Left ventricle myocardium inferior (tissue), 1 donor: ENCODE measurements at places on chromosomes 16 and 17.

GRCh38 chr17:61409301-61410112 lies 9.9 kb downstream of the TBX2 start:
- no peak for DNase-seq

GRCh38 chr17:48297825-48298224 lies 132.2 kb downstream of the SKAP1 start:
- DNase-seq = no peak

- no peak for DNase-seq
Measured at GRCh38 chr17:32192379-32192778, 50.1 kb downstream of the RHOT1 start.

DNA sequence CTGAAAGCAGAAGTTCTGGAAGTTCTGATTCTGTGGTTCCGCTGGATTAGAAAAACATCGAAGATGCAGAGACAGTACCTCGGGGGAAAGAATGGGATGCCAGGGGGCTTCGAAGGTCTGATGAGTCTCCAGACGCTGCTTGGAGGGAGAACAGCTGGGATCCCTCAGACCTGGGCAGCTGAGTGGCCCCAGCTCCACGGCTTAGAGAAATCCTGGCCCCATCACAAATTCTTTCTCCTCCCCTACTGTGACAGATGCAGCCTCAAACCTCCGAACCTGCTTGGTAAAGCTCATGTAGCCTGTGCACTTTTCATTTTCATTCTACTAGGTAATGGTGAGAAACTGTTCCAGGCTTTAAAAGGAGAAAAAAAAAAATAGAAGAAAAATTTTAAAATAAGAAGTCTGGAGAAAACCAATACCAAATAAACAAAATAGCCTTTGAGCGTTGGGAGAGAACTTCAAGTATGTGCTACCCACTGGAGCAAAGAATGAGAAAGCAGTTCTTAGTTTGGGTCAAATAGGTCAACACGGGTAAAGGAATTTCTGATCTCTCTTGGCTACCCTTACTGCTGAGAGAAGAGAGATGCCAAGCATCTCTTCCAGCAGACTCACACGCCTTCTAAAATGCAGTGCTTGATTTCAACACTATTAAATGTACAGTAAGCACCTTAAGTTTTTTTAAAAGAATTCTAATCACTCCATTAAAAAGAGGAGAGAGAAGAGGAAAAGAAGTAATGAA lies 19.9 kb downstream of the MAF start:
- no peak for DNase-seq

GRCh38 chr17:79674506-79675412 lies 56.0 kb upstream of the ENPP7 start:
- peak; percentile 5 for DNase-seq

GRCh38 chr16:1089439-1089821 lies 6.6 kb downstream of the C1QTNF8 start:
- peak; percentile 59 for DNase-seq

DNA sequence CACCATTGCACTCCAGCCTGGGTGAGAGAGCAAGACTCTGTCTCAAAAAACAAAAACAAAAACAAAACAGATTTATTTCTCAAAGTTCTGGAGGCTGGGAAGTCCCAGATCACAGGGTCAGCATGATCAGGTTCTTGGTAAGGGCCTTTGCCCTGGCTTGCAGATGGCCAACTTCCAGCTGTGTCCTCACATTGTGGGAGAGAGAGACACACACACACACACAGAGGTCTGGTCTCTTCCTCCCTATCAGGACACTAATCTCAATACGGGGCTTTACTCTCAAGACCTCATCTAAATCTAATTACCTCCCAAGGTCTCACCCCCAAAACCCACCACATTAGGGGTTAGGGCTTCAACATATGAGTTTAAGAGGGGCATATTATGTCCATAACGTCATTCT lies 26.4 kb upstream of the TAOK1 start:
- DNase-seq = no peak

DNA sequence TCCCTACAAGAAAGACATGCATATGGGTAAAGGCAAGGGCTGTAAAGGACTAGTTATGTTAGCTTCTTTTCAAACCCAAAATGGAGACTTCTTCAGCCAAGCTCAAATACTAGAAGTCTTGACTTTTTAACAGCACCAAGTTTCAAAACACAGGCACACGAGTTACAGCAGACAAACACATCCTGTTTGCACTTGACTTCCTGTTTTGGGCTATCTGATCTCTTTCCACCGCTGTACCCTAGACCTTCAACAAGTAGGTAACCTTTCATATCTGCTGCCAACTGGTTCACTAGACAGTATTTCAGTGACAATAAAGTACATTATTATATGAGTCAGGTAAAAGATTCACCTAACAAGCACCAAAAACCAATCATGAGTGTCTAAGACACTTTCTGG lies 12.3 kb downstream of the RFFL start:
- no peak for DNase-seq

DNA sequence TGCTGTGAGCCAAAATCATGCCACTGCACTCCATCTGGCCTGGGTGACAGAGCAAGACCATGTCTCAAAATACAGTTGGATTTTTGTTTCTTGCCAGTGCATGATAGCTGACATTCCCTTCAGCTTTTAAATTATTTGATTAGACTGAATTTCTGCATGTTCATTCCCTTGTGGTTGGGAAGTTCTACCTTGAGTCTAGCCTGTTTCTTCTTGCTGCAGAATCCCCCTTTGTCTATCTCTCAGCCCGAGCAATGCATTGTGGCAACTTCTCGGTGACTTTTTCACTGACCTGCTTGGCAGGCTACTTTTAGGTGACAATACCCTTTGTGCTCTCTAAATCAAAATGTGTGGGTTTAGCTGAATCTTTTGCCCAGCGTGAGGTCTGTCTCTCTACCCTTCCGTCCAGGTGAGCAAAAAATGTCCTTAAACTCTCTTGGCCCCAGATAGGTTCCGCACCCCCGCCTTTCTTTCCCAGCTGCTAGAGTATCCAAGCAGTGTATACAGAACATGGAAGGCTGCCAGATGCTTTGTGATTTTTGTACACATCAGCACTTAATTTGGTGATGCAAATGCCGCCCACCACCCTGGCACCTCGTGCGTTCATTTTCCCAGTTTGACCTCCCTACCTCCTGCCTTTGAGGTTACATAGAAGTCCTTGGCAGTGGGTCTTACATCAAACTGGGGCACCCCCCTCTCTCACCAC lies 130.2 kb downstream of the ABCC6 start:
- no peak for DNase-seq

GRCh38 chr16:12026741-12027490 lies 50.4 kb downstream of the SNX29 start:
- no peak for DNase-seq

DNA sequence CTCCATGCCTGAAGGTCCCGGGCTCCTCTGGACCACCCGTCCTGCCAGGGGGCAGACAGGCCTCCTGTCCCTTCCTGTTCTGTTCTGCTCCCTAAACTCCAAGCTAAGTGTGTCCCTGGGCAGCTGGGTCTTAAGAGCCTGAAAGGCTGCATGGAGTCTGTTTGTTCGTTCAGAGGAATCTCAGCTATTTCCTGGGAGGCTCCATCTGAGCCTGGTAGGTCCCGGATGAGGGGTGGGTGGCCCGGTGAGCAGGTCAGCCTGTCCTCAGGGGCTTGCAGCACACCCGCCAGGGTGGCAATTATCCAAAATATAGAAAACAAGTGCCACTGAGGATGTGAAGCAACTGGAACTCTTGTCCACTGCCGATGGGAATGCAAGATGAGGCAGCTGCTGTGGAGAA lies 12.6 kb downstream of the ACTG1 start:
- DNase-seq = no peak

- no peak for DNase-seq
Measured at GRCh38 chr16:7017006-7017662, 315.5 kb upstream of the RBFOX1 start.

- no peak for DNase-seq
Measured at GRCh38 chr17:21029036-21029435, 13.8 kb downstream of the USP22 start.

- no peak for DNase-seq
Measured at GRCh38 chr16:66913081-66913480, 5.6 kb downstream of the CDH16 start.

- peak; percentile 49 for DNase-seq
Measured at GRCh38 chr16:89383095-89384003, 107.0 kb downstream of the ANKRD11 start.

- no peak for DNase-seq
Measured at GRCh38 chr17:45719335-45720071, 64.6 kb upstream of the CRHR1 start.

- DNase-seq = no peak
Measured at GRCh38 chr16:66984892-66985311, 3.5 kb upstream of the CES4A start.

DNA sequence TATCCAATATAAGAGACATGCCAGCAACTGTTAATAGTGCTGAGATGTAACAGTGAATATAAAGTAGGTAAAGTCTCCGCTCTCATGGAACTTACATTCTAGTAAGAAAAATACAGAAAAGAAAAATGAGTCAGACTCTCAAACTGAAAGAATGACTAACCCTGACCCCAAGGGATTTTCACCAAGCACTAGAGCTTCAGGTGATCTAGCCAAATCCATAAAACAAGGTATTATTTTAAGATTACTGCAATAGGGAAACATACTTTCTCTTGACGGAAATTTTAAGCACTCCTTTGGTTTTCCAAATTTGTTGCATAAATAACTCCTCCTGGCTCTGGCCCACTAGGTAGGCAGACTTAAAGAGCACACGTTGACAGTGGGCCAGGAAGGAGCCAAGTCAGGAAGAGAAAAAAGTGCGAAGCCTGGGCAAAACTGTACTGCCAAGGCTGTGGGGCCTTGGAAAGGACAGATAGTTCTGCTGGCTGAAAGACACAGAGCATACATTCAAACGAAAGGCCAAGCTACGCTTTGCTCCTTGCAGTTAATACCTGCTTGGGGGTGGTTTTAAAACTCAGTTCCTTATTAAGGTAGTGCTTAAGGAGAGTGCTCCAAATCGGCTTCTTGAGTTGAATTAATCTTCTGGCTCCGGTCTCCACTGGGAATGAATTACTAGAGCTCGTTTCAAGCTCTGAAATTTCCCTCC lies 1.4 kb downstream of the GOT2 start:
- DNase-seq = no peak

DNA sequence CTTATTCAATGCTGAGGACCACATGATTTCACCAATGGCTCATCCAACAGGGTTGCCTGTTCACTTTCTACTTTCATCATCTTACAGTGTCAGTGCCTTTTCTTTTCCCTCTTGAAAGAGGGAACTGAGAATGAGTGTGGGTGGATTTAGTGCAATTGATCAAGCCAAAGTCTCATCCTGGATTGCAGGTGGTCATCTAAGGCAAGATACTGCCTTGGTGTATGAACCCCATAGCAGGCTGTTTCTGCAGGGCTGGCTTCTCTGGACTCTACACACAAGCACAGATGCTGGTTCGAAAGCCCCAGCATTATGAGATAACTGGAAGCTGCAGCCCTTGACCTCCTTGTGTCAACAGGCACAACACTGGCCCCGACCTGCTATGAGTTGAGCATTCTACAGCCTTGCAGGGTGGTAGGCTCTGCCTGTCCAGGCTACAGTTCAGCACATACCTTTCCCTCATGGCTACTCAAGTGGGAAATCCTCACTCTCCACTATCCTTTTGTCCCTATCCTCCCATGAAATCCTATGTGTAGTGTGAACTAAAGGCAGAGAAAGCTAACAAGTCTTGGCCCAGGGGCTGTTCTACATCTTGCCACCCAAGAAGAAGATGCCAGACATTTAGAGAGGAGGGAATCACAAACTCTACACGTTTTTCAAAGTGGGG lies 358.7 kb downstream of the SLC39A11 start:
- no peak for DNase-seq

DNA sequence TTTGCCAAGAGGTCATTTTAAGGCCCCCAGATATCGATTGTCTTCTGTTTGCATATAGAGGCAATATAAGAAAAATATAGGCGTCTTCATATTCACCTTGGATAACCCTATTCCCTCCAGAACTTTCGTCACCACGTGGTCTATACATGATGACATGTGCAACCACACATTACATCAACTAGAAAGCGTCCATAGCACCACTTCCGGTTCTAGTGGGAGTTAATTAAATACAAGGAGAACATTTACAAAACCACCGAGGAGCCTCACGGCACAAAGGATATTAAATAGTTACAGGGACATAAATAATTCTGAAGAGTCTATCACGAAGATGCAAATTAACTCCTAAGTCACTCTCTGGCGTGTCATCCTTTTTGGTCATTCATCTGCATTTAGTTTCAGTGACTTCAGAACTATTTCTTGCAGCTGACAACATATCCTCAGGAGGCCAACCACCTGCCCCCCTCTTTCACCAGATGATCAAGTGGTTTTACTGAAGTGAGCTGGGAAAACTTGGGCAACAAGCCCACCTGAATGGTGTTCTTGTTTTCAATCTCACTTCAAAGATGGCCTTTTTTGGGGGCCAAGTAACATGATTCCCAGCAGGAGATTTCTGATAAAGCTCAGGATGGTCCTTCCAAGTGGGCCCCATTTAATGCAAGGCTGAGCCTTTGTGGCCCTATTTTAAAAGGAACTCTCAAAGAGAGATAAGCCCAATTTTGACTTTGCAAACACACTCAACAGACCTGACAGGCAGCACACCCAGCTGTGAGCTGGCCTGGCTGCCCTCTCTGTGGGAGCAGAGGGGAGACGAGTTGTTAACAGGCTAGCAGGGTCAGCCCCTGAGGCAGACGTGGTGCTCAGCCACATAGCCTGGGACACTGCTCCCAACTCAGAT lies 15.3 kb downstream of the CMTM3 start:
- no peak for DNase-seq

DNA sequence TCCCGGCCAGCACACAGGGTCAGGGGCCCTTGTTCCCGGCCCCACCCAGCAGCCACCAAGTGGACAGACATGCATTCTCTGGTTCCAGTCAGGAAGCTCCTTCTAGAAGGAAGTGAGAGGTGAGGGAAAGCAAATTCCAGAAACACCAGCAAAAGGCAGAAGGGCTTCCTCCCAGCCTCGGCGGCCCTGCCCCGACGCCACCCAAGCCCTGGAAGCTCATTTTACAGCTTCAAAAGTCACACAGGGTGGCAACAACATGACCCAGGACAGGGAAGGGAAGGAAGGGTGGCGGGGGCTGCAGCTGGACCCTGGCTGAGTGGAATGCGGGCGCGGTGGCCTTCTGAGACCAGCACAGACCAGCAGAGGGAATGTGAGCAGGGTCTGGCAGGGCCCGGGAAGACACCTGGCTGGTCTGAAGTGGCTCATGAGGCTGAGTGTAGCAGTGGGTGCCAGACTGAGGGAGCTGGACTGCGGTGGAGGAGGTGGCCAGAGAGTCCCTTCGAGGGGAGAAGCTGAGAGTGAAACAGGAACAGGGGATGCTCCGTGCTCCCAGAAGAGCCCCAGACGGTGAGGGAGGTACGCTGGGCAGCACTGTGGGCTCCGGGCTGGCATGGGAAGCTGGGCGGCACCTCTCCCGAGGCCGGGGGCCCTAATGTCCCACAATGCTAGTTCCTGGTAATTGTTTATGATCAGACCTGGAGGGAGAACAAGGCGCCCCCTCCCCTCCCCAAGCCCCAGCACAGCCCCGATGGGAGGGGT lies 1.9 kb upstream of the UNC13D start:
- DNase-seq = no peak

GRCh38 chr17:79595921-79596320 lies 14.9 kb downstream of the RBFOX3 start:
- DNase-seq = no peak
